CD4-positive, alpha-beta T cell treated with Interleukin-10 for 1 hour (primary cell): ENCODE measurements at places on chromosomes 3 and 15.
A peak's percentile ranks its signal among the peaks of the same experiment; 100 is the strongest.

GRCh38 chr3:11624704-11625375 is 18.9 kb downstream of the VGLL4 start:
- peak; percentile 19 for DNase-seq

- DNase-seq: no peak
These were observed 9.0 kb downstream of the ACP3 start for GRCh38 chr3:132326251-132326650.

- DNase-seq: peak; percentile 29
These were observed 7.0 kb downstream of the EIF4A2 start for GRCh38 chr3:186790261-186790981.

DNA sequence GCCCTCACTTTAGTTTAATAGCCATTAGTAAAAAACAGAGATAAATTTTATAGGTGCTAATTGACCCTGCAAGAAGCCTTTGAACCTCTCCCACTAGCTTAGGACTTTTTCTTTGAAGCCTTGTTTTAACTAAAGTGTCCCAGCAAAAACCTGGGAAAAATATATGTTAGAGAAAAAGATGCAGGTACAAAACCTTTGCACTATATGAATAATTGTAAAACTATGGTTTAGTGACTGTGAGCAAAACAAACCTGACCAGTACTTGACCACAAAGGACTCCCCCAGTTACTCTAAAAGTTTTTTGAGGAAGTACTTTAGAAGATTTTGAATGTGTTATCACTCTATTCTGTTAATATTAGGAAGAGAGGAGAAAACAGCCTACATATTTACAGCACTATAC is 123.3 kb upstream of the TP63 start:
- no peak for DNase-seq

GRCh38 chr15:32121384-32121695 is 91.0 kb downstream of the CHRNA7 start:
- no peak for DNase-seq

DNA sequence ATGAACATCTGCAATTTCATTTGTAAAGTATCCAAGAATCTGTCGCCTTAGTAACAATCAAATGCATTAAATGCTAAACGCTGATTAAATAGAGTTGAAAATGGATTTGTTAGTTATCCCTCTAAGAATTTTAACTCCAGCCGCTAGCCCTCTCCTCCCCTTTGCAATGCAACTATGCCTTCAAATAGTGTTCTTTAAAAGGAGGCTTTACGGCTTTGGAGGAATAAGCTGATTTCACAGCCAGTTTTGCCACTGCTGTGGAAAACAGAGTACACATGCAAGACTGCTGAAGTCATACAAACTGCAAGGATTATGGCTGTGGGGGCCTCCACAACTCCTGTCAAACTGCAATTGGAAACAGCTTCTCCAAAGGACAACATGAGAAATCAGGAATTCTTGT is 89.2 kb downstream of the CERS3 start:
- no peak for DNase-seq

DNA sequence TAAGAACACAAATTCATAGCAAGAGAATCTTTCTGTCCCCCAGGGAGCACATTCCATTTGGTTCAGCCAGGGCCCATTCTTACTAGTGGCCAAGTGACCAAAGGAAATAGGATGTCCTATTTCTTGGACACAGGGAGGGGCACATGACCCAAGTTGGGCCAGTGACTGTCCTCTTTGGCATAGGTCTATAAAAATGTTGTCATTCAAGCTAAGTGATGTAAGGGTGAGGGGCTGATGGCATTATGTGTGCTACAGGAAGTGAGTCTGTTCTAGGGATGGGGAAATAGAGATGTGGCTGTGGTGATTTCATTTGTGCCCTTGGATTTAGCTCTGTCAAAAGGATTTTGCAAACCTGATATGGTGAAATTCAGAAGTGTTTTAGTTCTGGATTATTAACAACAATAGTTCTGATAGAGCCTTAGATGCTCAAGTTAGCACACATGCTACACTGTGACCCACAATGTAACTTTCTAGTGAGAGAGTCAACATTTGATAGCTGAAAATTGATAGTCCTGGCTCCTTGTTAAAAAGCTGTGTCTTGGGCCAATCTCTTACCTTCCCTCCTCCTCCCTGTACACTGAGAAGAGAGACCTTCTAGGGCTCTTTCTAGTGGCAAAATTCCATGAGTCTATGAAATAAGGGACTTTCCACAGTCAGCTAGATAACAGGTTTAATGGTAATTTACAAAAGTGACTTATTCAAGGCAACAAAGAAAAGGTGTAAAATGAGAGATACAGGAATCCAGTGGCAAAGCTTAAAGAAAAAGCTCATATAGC is 117.2 kb downstream of the THRB start:
- DNase-seq: no peak
